CD4-positive, alpha-beta T cell (primary cell): ENCODE measurements at places on chromosomes 7 and 10. TPM values are rescaled to one million over a fixed set of nuclear protein-coding genes. Genes with fewer than 3 reads are reported as not detected.

DNA sequence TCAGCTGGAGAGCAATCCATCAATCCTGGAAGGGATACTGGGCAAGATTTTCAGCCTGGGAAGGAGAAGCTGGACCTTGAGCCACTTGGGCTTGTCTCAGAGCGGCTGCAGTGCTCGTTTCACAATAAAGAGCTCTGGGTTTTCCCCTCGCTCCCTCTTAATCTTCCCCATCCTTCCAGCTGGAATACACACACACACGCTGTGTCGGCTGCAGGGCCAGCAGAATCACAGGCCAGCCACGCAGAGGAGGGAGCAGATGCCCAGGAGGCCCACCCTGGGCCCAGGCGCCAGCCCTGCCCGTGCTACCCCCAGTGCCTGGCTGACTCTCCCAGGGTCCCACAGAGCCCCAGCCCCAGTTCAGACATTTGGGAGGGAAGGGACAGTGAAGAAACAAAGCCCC lies 255.1 kb downstream of the TNS3 start:
- no peak for DNase-seq

GRCh38 chr10:86536294-86536861 lies 14.8 kb upstream of the WAPL start:
- peak; percentile 26 for DNase-seq

DNA sequence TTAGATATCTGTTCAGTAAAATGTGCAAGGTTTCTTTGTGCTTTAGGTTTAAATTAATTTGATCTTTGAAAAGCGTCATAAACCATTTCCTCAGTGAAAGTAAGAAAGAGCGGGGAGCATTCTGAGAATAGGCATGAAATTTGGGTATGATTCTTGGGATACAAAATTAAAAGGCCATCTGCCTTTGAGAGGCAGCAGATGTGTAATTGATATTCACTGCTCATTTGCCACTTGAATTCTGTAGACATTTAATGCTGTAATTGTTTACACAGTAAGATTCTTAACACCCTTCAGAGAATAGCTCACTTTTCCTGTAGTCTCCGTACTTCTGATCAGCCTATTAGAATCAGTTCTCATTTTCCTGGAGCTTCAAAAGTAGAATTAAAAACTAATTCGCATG lies 18.7 kb downstream of the FRMD4A start:
- no peak for DNase-seq

GRCh38 chr7:143243111-143243510 lies 20.1 kb upstream of the GSTK1 start:
- DNase-seq, result no peak

- DNase-seq, result no peak
Observed at GRCh38 chr7:157397731-157398691, 61.2 kb downstream of the DNAJB6 start.

DNA sequence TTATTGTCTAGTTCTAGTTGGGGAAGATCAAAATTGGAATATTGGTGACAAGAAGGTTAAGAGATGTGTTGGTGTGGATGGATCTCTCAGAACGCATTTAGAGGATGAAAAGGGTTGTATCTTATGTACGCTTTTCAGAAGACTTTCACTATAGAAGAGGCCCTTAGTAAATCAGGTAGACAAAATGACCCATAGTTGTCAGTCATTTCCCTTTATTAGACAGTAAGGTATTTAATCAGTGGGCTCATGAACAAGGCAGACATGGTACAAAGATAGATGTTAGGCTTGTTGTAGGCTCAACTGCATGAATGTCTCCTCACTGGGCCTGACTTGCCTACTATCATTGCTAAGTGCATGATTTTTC lies 359.2 kb downstream of the PHF14 start:
- DNase-seq, result no peak

- DNase-seq, result no peak
Observed at GRCh38 chr10:95237376-95238170, 43.5 kb downstream of the ACSM6 start.

- DNase-seq, result no peak
Observed at GRCh38 chr10:33249137-33249536, 85.3 kb downstream of the NRP1 start.

DNA sequence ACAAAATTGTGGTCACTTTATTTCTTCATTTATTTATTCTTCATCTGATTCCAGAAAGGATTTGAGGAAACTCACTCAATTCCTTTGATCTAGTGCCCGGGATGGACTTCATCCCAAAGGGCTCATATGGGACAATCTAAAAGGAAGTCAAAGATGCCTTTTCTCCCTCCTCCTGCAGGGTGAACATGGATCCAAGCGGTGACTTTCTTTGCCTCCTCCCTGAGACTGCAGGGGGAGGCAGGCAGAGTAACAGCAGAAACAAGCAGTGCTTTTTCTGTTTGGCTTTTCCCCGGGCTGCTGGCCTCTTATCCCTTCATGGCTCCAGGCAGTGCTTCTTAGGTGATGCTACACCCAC lies 10.0 kb upstream of the DNMBP start:
- DNase-seq, result no peak

GRCh38 chr7:37234928-37235327 lies 213.7 kb downstream of the ELMO1 start:
- no peak for DNase-seq

ZSCAN25 gene
- 44.2 TPM for total RNA-seq

VGF gene
- total RNA-seq, result not detected

MMP21 gene
- total RNA-seq, result 0.16 TPM

ITIH5 gene
- not detected for total RNA-seq

ZNF804B gene
- not detected for total RNA-seq

TWIST1 gene
- not detected for total RNA-seq

CNOT4 gene
- total RNA-seq, result 24.0 TPM
